ENCODE measurements at places on chromosomes 3 and 15.

DNA sequence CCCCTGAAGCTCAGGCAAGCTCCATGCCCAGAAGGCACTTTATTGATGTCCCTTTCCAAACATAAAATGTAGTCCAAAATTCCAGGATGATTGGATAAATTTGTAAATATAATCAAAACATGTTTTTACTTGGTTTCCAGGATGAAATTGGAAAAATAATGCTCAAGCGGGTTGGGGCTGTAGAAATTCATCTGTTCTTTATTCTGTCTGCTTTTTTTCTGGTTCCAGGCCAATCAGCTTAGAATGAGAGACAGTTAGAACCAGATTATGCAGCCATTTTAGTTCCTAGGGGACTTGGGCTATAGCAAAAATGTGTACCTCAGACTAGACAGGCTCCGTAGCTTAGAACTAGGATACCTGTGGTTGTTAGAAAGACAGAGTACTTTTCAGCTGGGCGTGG, 450.8 kb downstream of the MCTP2 start:
- no peak for DNase-seq

DNA sequence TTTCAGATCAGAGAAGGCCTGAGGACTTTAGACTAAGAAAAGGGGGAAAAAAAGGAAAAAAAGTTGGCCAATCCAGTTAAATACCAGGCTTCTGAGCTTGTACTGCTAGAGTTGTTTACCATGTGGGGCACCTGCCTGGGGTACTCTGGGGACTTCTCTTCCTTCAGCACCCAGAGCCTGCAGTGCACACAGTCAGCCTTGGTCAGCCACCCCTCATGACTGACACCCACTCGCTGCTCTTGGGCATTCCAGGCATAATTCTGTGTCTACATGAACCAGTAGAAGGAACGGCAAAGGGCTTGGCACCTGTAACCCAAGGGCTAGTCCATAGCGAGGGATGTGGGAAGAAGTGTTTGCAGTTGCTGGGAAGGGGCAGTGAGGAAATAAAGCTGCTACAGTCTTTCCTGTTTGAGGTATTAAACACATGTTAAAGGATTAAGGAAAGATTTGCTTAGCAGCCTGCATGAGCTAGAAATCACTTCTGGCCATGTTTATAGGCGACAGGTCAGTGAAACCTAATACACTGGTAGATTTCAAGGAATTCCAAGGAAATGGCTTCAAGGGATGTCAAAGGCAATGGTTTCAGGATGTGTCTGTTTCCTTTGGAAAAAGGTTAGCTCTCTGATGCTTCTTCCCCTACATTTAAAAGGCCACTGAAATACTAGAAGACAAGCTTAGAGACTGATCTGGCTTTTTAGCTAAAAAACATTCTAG, 232.5 kb downstream of the CHST2 start:
- no peak for DNase-seq

DNA sequence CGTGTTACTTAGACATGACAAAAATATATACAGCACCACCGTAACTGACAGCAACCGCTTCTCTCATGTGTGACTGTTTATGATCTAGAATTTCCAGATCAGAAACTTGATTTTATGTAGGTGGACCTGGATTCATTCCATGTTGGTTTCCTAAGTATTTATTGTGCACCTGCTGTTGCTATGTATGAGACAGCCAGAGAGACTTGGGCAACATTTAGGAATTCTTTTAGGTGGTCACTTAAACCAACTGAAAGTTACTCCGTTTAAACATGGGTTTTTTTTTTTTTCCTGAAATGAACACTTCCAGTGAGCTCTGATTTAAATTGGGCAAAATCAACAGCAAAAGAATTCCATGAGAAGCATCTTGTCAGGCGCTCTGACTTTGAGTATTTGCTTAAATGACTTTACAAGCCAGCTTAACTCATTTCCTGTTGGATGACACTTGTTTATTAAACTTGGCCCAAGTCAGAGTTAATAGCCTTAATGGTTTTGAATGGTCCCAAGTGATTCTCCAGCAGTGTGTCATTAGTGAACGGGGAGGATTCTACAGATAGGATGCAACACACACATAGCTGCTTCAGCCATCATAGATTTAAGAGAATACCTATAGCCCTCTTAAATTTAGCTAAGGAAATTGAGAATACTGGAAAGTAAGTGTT, 31.8 kb downstream of the MITF start:
- no peak for DNase-seq

DNA sequence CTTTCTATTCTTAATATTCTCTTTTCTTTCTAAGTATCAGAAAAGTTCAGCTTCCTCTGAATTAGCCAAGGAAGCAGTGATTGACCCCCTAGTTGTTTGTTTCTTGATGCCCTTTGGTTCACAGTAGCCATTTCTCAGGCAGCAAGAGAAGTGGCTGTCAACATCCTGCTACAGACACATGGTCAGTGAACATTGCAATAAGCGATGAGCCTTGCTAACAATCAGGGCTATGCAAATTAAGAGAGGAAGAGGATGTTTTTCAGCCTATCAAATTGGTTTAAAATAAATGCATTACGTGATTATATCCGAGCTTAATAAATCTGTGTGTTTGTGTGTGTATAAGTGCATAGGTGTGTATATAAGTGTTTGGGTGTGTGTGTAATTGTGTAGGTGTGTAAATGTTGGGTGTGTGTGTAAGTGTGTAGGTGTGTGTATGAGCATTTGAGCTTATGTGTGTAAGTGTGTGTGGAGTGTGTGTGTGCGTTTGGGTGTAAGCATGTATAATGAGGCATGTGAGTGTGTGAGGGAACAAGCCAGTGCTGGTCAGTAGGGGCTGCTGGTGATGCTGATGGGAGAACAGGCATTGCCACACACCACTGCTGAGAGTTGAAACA, 78.1 kb upstream of the XCR1 start:
- DNase-seq: no peak

- DNase-seq: no peak
Observed at GRCh38 chr3:50396502-50396901, 37.2 kb upstream of the TMEM115 start.

GRCh38 chr15:78369161-78369560, 29.0 kb downstream of the CRABP1 start:
- no peak for DNase-seq

DNA sequence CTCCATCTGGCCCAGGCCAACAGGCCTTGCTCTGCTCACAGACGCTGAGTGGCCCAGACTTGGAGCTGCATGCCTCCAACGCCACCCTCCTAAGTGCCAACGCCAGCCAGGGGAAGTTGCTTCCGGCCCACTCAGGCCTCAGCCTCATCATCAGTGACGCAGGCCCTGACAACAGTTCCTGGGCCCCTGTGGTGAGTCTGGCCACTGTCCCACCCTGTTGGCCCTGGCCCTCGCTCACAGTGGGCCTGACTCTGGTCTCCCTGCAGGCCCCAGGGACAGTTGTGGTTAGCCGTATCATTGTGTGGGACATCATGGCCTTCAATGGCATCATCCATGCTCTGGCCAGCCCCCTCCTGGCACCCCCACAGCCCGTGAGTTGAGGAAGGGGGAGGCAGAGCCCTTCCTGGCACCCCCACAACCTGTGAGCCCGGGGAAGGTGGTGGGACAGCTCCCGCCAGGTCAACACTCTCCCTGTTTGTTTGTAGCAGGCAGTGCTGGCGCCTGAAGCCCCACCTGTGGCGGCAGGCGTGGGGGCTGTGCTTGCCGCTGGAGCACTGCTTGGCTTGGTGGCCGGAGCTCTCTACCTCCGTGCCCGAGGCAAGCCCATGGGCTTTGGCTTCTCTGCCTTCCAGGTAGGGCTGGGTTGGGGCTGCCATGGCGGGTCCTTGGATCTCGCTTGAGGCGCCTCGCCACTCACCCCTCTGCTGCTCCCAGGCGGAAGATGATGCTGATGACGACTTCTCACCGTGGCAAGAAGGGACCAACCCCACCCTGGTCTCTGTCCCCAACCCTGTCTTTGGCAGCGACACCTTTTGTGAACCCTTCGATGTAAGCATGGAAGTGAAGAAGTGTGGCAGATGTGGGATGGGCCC, 10.0 kb downstream of the NT5DC2 start:
- no peak for DNase-seq

DNA sequence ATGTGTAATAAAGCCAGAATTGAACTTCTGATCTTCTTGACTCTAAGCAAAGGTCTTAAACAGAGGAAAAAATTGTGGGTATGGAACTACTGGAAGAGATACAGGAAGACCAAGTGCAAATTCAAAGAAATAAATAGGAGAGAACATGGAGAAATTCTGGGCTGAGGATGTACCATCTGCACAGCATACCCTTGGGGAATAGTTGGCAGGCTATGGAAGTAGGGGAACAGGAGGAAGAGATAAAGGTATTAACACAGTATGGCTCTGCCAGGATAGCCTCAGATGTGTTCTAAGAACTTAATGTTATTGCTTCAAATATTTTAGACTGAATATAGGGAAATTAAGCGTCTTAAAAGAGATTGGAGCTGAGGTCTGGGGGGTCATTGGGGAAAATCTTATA, 485.4 kb downstream of the CNTN3 start:
- no peak for DNase-seq

DNA sequence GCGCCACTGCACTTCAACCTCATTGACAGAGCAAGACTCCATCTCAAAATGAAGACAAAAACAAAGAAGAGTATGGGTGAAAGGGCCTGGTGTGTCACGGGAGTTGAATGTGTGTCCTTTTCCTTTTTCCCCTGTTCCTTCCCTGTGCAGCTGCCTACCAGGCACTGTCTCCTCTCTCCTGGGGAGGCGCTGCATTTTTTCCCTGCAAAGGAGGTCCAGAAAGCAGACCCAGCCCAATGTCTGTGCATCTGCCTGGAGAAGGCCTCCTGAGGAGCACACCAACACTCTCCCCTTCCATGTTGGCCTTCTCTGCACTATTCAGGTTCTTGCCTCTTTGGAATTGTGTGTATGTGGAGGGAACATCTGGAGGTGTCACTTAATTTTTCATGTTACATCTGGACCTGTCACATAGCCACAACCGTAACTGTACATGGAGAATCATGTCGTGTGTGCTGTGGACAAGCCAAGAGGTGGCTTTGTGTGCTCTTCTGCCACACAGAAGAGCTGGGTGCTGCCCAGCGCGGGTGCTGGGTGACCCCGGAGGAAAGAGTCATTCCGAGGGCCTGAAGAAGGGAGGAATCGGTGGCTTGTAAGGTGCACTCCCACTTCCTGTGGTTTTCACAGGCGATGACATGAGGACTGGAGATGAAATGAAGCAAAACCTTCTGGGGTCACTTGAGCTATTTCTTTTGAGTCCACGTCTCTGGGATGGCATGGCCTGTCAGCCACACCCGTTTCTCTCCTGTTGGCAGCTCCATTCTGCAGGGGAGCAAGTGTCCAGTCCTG, 46.5 kb upstream of the CGNL1 start:
- no peak for DNase-seq

GRCh38 chr15:31302778-31303725, 23.6 kb upstream of the KLF13 start:
- DNase-seq: no peak

- no peak for DNase-seq
Observed at GRCh38 chr3:182524711-182525401, 268.4 kb upstream of the ATP11B start.

GRCh38 chr3:42688016-42688415, 2.7 kb downstream of the KLHL40 start:
- no peak for DNase-seq

Measured in activated CD8-positive, alpha-beta memory T cell treated with anti-CD3 and anti-CD28 coated beads, Interleukin-2, amount 10 ng/mL, durations not matched to agents 7 days and 5 days (primary cell).